ENCODE measurements at places on chromosomes 4 and X. TPM values are rescaled to one million over a fixed set of nuclear protein-coding genes. Genes with fewer than 3 reads are reported as not detected.

Gene KCND1
- 0.86 TPM for total RNA-seq

Gene CXCL6
- total RNA-seq = not detected

Gene CXCL5
- 0.54 TPM for total RNA-seq

Gene LNX1
- total RNA-seq = not detected

Gene DMD
- 19.3 TPM for total RNA-seq

DNA sequence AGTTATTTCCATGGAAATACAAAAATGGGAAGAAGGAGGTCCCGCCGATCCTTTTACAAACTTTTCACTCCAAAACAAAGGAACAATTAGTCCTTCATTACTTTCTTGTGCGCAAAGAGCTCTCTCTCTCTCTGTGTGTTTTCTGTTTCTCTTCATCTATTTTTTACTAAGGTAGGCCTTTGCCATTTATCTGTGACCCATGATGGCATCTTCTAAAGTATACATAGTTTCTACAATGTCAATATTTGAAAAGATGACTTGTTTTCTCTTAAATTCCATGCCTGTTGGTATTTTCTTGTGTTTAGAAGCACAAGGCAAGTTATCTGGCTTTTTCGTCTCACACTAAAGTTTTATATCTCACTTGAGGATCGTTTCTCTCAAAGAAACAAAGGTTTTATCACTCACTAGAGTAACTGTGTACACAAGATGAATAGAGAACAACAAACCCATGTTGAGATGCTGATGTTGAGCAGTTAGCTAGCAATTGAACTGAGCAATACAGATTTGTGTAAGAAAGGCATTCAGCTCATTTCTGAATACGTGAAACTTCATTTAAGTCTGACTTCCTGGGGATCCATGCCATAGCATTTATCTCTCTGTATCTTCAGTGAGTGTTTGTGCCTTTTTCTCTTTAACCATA is 250.3 kb downstream of the GBA3 start:
- DNase-seq = no peak

- no peak for DNase-seq
These were observed 18.9 kb downstream of the TMEM175 start for GRCh38 chr4:951186-951585.

- peak; percentile 78 for DNase-seq
These were observed 270.1 kb upstream of the LDB2 start for GRCh38 chr4:17168571-17168970.

DNA sequence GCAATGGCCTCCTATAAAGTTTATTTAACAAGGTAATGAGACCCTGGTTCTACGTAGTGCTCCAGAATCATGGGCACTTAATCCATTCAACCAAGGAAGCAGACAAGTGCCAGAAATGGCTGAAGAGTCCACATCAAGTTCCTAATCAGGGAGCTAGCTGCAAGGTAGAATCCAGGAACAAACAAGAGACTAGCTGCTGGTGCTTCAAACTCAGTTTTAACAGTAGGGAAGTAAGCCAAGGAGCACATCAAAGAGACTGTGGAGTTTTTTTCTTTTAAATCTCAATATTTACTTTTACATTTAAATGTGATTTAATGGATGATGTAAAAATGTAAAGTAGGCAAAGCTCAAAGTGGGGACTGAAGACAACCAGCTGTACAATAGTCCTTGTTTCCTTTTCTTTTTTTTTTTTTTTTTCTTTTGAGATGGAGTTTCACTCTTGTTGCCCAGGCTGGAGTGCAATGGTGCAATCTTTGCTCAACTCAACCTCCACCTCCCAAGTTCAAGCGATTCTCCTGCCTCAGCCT is 630.4 kb downstream of the CCSER1 start:
- no peak for DNase-seq

DNA sequence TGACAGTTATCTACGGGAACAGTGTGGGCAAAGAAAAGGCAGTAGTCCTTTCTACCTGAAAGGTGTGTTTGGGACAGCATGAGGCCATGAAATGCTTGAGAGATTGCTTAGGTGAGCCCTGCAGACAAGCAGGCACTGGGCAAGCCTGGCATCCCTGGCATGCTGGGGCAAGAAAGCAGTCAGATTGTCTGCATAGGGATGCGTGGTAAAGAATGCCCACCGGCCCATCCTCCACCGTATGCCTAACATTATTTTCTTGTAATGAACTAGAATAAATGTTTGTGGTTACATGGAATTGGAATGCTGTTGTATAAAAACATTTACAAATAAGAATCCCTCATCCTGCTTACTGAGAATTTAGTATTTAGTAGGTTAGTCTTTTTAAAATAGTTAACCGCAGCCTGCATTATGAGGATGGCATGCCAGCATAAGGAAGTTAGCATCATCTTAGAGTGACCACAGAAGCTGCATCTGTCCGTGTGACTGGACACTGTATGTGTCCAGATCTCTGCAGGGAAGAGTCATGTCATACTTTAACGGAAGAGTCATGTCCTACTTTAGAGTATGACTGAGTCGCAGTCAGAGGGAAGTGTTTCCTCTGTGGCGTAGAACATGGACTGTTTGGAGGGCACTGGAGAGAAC is 18.9 kb downstream of the ZBTB49 start:
- DNase-seq = no peak

GRCh38 chr4:165410214-165410613 is 31.4 kb downstream of the CPE start:
- no peak for DNase-seq

GRCh38 chr4:338759-339097 is 1.1 kb downstream of the ZNF141 start:
- DNase-seq = no peak

- DNase-seq = peak; percentile 39
These were observed at the start of gene GLRB for GRCh38 chr4:157075811-157076577. GLRB (plus strand) TSS chr4:157076150; CDS start chr4:157078025, 1,875 bp downstream.

DNA sequence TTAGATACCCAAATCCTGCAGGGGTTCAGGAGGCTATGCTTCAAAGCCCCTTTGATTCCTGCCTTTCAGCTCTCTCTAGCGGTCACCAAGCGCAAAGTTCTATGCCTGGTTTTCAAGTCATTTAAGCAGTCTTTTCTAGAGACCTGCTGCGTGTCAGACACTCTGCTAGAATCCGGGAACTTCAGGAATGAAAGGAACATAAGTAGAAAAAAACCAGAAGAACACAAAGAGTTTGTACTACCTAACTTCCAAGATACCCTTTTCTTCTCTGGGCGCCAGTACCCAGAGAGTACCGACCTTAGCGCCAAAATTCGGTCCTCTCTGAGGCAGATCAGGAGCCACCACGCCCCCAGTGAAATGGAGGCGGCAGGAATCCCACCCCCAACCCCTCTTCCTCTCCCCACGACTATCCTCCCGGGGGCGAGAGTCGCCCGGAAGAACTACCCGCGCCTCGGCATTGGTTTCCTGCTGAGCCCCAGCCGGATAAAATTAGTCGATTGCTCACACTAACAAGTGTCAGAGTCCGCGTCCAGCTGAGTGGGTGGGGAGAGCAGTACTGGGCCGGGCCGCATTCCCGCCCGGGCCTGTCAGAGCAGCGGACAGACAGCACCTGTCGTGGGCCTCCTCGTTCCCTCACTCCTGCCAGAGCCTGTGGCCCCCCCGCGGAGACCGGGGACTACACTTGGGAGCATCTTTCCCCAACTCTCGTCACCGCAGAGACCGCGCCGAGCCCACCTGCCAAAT is 78.8 kb downstream of the RLIM start:
- peak; percentile 61 for DNase-seq

DNA sequence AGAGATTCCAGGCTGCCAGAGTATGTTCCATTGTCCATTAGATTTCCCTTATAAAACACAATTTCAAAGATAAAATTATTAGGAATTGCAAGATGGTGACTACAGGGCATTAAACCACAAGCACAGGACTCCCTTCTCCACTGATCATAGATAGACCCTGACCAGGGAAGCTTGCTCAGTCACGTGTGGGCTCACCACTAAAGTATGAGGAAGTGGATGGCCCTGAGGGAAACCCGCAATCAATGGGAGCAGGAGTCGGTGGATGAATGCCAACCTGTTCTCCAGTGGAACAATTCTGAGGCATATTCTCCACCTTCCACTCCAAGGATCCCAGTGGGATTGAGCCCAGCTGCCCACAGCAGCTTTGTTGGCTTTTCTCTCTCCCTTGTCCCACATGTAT is 515.7 kb downstream of the BCOR start:
- DNase-seq = peak; percentile 6

DNA sequence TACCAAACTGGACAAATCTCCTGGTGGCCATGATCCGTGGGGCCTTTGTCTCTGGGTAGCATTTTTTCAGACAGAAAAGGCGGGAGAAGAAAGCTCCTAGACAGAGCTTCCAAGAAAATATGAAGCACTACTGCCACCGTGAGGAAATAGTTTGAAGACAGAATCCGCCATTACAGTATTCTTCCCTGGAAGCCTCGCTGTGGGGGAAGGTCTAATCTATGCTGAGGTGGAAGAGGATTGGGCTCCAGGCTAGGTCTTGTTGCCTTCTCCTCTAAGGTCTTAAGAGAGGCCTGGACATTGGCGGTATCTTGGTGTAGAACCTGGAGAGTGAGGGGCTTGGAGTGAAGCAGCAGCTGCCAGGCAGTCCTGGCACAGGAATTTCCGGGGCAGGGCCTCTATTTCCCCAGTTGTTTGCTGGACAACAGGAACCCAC is 218.9 kb downstream of the OR13H1 start:
- peak; percentile 89 for DNase-seq

GRCh38 chr4:103634236-103634635 is 85.5 kb downstream of the TACR3 start:
- peak; percentile 25 for DNase-seq

DNA sequence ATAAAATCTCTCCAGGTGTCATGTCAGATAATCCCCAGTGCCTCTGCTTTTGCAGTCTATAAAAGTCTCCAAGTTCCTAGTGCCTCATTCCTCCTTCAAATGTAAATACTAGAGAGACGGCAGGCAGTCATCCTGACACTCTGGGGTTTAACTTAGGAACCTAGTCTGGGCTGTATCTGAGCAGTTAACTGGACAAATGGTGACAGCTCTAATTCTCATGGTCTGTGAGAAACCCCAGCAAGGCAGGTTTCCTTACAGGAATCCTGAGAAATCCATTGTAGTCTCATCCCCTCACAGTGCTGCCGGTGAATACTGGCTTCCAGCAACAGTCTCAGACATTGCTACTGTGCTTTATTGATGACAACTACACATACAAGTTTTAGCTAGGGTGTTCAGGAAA is 246.8 kb downstream of the SNCA start:
- DNase-seq = no peak

DNA sequence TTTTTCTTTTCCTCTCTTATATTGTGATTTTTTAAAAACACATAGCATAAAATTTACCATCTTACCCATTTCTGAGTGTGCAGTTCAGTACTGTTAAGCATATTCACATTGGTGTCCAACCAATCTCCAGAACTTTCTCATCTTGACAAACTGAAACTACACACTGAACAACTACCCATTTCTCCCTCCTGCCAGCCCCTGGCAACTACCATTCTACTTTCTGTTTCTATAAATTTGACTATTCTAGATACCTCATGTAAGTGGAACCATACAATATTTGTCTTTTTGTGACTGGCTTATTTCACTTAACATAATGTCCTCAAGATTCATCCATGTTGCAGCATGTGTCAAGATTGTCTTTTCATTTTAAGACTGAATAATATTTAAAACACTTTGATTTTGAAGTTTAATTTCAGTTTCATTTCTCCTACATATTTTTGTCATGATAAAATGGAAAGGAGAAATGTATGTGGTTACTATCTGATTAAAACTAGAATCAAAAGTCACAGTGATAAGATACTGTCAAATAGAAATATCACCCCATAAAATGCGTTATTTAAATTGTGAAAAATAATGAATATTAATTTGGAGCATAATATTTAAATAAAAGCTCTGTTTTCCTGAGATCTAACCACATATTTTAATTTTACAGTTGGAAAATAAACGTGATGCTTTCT is 122.8 kb downstream of the DIPK2B start:
- DNase-seq = no peak

DNA sequence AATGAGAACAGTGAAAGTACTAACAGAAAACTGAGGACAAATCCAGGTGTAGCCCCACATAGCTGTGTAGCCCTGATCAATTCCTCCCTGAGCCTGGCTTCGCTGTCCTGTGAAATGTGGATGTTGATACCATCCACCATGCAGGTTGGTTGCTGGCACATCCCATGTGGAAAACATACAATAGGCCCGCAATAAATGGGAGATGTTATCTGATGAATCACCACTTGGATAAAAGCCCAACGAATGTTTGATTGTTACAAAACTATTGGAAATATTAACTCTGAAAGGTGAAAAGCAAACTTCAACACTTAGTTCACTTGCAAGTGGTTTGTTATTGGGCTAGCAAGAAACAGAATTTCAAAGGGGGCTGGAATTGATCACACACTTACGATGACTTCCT is 186.3 kb upstream of the FTHL17 start:
- DNase-seq = peak; percentile 55

DNA sequence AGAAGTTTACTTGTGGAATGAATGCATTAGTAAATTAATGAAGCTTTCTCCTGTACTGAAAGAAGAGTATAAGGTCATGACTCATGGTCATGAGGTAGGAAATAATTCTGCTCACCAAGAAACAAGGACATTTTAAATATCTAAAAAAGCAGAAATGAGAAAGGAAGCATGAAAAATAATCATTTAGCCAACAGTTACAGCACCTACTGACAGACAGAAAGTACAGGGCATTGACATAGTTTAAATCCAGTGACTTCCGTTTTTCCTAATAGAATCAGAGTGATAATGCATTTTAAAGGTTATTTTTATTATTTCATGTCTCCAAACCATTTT is 30.5 kb upstream of the ACSL1 start:
- no peak for DNase-seq

DNA sequence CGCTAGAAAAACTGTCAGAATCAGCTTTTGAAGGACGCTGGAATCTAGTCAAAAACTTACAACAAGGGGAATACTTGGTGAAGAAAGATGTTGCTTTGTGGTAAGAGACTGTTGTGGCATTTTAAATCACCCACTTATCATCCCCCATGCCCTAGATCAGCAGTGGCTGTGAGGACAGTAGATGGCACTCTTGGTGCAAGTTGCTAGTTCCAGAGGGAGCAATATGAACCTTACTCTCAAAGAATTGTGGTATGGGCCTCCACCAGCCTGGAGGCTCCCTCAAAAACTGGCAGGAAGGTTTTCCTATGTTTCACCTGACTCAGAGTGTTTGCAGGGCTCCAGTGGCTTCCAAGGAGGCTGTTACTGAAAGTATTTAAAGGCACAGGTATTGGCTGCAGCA is 37.7 kb upstream of the SLC16A2 start:
- peak; percentile 56 for DNase-seq

- DNase-seq = peak; percentile 29
These were observed 29.7 kb downstream of the BCOR start for GRCh38 chrX:40068048-40068447.

GRCh38 chr4:24533364-24533763 is 51.0 kb downstream of the DHX15 start:
- DNase-seq = peak; percentile 33

DNA sequence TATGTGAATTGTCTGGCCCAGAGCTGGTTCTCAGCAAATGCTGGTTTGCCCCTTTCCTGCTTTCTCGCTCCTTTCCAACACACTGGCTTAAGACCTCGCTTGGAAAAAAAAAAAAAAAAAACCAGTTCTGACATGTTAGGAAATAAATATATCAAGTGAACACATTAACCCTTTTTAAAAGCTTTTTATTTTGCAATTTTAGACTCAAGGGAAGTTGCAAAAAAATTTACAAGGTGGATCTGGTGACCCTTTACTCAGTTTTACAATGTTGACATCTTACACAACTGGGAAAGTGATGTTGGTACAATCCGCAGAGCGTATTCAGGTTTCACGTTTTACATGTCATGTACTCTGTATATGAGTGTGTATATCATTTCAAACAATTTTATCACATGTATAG is 100.1 kb downstream of the RTL5 start:
- DNase-seq = no peak

All from MCF 10A (cell line).